Glutamatergic neuron (in vitro differentiated cells): ENCODE measurements at places on chromosomes 7 and 10.

- DNase-seq, result no peak
Measured at GRCh38 chr10:33332183-33333065, 2.0 kb downstream of the NRP1 start.

GRCh38 chr7:75578081-75578480 is 86.0 kb downstream of the SPDYE5 start:
- DNase-seq, result no peak

DNA sequence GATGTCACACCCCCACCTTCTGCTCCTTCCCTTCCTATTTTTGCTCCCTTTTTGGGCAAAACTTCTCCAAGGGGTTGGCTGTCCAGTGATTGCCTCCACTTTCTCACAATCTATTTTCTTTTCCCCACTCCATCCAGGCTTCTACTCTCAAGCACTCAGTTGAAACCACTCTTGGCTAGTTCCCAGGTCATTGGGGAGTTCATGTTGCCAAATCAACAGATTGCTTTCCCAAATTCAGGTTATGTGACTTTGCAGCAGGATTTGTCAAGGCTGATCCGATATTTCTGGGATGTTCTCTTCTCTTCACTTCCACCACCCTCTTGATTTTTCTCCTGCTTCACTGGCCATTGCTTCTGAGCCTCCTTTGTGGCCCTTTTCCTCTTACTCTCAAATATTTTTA is 258.7 kb upstream of the SLC26A5 start:
- no peak for DNase-seq

- DNase-seq, result peak; percentile 27
Measured at GRCh38 chr7:44580945-44581878, 819 bp downstream of the TMED4 start.

- no peak for DNase-seq
Measured at GRCh38 chr7:99996755-99997544, 18.4 kb upstream of the ZKSCAN1 start.

DNA sequence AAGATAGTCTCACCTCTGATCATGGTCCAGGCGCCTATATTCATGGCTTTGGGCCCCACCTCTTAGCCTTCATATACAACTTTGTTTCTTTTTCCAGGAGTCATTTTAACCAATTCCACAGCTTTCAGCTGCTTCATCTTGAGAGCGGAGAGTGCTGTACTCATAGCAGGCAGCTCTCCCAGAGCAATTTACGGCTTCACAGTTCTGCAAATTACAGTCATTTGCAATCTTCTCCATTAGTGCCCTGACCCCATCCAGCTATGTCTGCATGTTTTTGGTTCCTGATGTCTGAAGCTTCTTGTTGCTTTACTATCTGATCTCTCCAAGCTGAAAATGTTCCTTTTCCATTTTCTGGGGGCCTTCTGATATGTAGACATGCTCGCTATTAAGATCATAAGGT is 18.0 kb upstream of the MEST start:
- no peak for DNase-seq

- peak; percentile 34 for DNase-seq
Measured at GRCh38 chr10:66852811-66853210, 73.0 kb upstream of the LRRTM3 start.

DNA sequence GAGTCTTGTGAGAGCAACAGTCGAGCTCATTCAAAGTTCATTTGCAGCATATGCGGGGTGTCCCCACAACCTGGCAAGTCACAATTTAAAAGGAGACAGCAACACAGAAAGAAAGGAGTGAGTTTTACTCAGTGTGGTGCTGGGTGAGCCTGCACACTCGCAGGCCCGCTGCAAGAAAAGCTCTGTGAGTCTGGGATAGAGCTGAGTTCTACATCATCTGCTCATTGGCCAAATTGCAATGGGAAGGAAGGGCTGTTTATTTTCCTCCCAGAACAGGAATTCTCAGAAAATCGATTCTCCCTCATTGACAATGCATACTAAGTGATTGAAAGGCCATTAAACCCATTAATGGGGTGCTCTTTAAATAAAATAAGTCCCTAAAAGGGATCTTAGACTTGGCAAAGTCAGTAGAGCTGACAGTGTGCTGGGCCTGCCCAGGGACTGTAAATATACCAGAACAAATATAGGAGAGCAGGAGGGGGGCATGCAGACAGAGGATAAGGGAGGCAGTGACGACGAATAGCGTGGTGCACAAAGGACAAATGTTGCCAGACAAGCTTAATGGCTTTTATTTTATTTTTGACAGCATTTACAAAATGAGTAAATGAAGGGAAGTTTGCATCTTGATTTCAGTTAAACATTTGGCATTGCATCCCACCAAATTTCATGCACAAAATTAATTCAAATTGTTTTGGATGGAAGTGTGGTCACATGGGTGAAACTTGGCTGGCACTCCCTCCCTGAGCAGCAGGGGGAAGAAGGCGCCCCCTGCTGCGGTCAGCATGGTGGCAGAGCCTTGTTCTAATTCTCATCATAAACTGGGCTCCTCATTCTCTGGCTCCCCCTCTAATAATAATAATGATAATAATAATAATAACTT is 215.7 kb downstream of the SNX10 start:
- DNase-seq, result no peak

DNA sequence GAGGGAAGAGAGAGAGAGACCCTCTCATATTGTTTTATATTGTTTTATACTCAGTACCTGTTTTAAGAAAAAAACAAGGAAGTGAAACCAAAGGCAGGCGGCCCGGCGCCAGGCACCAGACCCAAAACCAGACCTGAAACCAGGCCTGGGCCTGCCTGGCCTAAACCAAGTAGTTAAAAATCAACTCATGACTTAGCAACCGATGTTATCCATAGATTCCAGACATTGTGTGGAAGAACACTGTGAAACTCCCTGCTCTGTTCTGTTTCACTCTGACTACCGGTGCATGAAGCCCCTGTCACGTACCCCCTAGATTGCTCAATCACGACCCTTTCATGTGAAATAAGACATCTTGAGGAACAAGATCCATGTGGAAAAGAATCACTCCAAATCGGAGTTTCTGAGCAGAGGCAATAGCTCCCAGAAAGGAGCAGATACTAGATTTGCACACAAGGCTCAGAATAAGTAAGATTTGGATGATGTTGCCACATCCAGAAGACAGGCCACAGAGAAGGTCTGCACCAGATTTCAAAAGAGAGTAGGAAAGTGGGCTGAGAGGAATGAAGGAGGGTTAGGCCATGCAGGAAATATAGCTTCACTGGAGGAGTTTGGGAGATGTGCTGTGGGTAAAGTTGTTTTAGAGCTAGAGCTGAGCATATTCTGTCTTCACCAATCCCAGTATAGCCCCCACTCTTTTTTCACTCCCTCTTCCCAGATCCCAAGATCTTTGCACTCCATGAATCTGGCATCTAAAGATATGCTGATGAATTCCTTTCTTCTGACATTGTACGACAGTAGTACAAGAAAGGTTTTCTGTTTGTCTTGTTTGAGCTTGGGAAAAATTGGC is 8.8 kb upstream of the ZNF248 start:
- DNase-seq, result no peak

DNA sequence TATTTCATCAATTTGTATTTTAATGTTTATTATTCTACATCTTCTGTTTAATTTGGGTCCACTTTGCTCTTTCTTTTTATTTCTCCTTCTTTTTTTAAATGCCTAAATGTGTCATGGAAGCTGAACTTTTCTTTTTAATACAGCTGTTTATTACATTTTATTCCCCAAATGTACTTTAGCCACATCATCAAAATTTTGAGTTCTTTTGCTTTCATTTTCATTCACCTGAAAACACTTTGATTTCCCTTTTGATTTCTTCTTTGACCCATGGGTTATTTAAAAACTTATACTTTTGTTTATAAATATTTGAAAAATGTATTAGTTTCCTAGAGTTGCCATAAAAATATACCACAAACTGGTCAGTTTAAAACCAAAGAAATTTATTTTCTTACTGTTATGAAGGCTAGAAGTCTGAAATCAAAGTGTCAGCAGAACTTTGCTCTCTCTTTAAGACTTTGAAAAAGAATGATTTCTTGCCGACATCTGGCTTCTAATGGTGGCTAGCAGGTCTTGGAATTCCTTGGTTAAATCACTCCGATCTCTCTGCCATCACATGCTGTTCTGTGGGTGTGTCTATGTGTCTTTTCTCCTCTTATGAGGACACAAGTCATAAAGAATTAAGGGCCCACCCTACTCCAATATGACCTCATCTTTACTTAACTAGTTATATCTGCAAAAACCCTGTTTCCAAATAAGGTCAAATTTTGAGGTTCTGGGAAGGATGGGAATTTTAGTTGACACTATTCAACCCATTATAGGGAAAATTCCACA is 225.5 kb downstream of the ANKRD7 start:
- DNase-seq, result no peak

GRCh38 chr10:6445671-6446316 is 134.3 kb downstream of the PRKCQ start:
- DNase-seq, result peak; percentile 60

DNA sequence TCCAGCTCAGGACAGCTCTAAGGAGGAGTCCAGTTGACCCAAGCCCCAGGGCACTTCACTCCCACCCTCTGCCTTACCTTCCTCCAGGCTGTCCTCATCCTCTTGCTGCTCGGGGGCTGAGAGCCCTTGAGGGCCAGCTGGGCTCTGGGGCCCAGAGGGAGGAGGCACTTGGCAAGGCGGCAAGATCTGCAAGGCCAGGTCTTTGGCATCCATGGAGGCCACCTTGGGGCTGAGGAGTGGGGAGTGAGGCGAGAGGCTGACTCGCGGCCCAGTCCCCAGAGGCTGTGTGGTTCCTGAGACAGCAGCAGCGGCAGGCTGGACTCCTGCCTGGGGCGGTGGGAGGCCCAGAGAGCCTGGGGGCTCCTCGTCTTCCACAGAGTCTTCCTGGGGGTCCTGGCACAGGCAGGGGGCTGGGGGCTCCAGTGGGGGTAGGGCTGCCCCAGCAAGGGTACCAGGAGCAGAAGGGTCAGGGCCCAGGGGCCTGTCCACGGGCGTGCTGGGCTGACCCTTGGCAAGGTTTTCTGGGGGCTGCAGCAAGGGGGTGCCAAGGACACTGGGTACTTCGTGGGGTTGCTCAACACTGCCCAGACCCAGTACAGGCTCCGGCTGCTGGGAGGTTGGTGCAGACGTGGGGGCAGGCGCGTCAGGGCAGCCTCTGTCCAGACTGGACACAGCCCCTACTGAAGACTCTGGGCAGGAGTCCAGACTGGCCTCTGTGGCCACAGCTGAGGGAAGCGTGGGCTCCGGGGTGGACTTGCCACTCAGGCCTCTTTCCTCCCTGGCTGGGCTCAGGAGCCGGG is 6.5 kb downstream of the NACAD start:
- DNase-seq, result no peak

DNA sequence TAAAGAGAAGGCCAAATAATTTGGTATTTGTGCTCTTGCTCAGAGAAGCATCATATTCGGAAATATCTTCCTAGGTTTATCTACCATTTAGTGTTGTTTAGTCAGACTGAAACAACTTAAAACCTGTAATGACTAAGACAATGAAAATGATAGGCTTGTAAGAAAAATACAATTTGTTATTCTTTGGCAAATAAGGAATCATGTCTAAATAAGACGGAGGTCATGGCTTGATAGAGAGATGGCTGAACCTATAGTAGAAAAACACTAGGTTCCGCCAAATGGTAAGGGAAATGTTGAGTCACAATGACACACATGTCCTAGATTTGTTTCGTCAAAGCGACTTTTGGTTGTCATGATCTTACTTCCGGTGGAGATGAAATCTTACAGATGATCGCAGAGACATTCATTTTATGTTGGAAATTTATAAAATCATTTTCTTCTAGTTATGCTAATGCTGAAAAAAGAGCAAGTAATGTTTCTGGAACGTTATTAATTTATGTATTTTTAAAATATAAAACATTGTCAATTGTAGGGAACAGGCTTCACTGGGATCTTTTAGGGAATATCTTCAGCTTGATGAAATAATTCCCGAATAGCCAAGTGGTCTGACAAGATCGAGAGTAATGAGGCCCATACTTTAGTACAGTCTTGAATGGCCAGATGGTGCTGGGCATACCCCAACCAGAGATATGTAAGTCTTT is 1.0 kb downstream of the SRGN start:
- no peak for DNase-seq

GRCh38 chr10:99921948-99922347 is 87.8 kb downstream of the DNMBP start:
- no peak for DNase-seq

DNA sequence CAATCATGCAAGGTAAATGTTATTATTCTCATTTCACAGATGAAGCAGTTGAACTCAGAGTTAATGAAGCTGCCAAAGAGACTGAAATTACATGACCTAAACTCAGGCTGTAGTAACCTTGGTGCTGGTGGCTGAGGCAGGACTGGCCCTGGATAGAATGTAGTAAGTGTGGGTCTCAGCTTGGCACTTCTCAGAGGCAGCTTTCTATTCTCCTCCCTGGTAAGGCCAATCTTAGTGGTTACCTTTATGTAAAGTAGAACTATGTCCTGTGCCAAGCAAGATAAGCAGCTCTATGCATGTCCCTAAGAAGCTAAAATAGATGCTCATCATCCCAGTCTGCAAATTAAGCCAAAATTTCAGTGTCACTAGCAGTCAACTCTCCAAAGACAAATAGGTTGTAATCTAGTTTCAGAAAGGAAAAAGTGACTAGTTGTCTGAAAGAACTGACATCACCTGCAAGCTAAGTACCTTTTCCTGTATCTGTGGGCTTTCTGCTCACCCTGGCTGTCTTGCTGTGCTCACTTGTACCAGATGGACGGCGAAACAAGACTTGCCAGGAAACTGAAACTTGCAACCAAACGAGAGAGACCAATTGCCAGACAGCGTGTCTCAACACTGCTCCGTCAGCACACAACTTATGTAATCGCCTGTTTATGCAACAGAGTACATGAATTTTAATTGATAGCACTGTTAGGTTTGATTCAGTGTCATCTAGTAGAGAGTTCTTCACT is 43.7 kb downstream of the CH25H start:
- no peak for DNase-seq

DNA sequence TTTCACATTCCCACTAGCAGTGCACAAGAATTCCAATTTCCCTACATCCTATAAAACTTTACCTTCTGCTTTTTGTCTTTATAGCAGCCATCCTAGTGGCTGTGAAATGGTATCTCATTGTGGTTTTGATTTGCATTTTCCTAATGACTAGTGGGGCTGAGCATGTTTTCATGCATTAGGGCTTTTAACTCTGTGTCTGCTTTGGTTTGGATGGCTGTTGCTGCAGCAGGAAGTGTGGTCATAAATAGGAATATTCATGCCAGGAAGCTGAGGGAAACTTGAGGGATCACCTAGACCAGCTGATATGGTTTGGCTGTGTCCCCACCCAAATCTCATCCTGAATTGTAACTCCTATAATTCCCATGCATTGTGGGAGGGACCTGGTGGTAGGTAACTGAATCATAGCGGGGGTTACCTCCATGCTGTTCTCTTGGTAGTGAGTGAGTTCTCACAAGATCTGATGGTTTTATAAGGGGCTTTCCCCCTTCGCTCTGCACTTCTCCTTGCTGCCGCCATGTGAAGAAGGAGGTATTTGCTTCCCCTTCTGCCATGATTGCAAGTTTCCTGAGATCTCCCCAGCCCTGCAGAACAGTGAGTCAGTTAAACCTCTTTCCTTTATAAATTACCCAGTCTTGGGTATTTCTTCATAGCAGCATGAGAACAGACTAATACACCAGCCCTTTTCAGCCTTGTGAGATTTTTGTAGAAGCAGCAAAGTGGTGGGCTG is 181.8 kb upstream of the PITRM1 start:
- no peak for DNase-seq
